H1 (cell line): ENCODE measurements at places on chromosomes 2 and 18. TPM values are rescaled to one million over a fixed set of nuclear protein-coding genes. Genes with fewer than 3 reads are reported as not detected.

Gene SP140
- total RNA-seq = 1.3 and 1.7 TPM in 2 replicates

- peaks cover 1% of the 10 kb centered on the region; the same call in 1 of the 2 replicates for H3K4me1 ChIP-seq
- H3K27me3 ChIP-seq = no peaks in the 10 kb centered on the region
- H3K4me3 ChIP-seq = no peak overlapping the region
- no peak overlapping the region for H3K27ac ChIP-seq
- no peak for DNase-seq
- no peaks in the 10 kb centered on the region for H3K36me3 ChIP-seq
These were observed 128.4 kb downstream of the PIEZO2 start for GRCh38 chr18:11020877-11021414.

- H3K27me3 ChIP-seq = no peaks in the 10 kb centered on the region
- no peak overlapping the region for H3K27ac ChIP-seq
- no peak overlapping the region for H3K4me3 ChIP-seq
- no peaks in the 10 kb centered on the region for H3K4me1 ChIP-seq
- no peak for DNase-seq
- H3K36me3 ChIP-seq = no peaks in the 10 kb centered on the region
These were observed 171.4 kb upstream of the FSIP2 start for GRCh38 chr2:185567196-185567595.

Gene TRIM43
- total RNA-seq = not detected in 2 replicates

Gene SETBP1
- total RNA-seq = 4.6 and 6.5 TPM in 2 replicates

Gene D2HGDH
- 8.1 and 8.3 TPM in 2 replicates for total RNA-seq
